ENCODE measurements at places on chromosomes 1 and 21. TPM values are rescaled to one million over a fixed set of nuclear protein-coding genes. Genes with fewer than 3 reads are reported as not detected.

The PIAS3 gene
- polyA plus RNA-seq: 40.5 TPM

The RUNX3 gene
- 0.59 TPM for polyA plus RNA-seq

The MCOLN2 gene
- polyA plus RNA-seq: 1.9 TPM

The STPG1 gene
- 11.4 TPM for polyA plus RNA-seq

The BRINP3 gene
- polyA plus RNA-seq: not detected

The JTB gene
- 85.8 TPM for polyA plus RNA-seq
